Left hindlimb (tissue), 1 donor: ENCODE measurements at places on chromosomes 5 and 9.
A peak's percentile ranks its signal among the peaks of the same experiment; 100 is the strongest.

DNA sequence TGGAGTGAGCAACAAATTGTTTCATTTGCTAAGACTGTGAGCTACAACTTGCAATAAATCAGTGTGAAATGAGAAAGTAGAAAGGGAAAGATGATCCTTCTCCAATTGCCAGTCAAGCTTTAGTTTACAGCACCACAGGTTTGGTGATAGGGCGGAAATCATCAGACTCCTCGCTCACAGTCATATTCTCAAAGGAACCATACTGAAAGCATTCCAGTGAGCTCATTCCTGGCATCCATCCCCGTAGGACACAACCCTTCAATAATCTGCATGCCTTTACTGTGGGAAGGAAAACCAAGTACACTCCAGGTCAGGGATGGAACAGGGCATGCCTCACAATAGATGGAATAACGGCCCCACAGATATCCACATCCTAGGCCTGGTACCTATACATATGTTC, 80.7 kb downstream of the FSTL4 start:
- peak; percentile 51 for DNase-seq

- DNase-seq = no peak
Measured at GRCh38 chr9:87635656-87636501, 90.0 kb upstream of the CTSL start.

DNA sequence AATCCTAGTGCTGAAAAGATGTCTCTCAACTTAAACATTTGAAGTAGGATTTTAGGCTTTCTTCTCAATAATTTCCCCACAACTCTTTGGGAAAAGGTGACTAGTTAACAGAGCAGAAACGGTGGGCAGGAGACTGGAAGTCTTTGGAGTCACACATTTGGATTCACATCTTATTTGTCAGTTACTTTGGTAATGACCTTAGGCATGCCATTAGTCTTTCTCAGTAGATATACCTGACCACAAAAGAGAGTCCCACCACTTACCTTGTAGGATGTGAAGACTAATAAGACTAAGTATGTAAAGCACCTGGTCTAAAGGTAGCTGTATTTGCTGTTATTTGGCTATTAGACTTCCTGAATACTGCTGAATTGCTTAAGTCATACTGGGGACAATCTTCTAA, 35.4 kb downstream of the DAP start:
- no peak for DNase-seq

DNA sequence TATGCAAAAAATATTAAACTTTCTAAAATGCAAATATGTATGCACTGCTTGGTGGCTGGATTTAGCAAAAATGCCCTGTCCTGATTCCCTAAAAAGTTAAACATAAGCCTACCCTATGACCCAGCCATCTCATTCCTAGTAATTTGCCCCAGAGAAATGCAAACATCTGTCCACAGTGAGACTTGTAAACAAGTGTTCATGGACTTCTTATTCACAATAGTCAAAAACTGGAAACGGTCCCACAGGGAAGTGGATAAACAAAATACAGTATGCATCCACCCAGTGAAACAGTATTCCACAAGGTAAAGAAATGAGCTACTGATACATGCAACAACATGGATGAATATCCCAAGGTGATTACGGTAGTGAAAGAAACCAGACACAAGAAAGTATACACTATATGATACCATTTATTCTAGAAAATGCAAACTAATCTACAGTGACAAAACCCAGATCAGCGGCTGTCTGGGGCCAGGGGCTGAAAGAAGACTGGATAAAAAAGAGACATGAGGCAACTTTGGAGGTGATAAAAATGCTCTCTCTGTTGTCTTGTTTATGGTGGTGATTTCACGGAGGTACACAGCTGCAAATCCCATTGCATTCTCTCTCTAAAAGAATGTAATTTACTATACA, 277.3 kb downstream of the GLIS3 start:
- DNase-seq = no peak

DNA sequence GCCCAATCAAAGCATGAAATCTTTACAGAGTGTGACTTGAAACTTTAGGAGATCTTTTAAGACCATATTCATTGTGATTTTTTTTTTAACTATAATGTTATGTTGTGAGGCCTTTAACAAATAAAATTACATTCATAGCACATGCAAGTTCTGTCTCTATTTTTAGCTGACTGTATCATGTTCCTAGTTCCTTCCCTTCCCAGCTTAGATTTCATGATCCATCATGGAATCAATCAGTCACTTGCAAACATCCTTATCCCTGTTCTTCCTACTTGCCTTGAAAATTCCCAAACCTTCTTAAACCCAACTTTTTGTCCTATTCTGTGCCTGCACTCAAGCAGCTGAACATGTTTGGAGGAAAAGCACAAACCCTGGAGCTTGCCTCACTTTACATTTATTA, 141.8 kb downstream of the DMXL1 start:
- no peak for DNase-seq

GRCh38 chr9:111613436-111614040, 14.1 kb upstream of the PTGR1 start:
- DNase-seq = no peak

- DNase-seq = no peak
Measured at GRCh38 chr5:174552428-174552827, 172.0 kb upstream of the MSX2 start.

DNA sequence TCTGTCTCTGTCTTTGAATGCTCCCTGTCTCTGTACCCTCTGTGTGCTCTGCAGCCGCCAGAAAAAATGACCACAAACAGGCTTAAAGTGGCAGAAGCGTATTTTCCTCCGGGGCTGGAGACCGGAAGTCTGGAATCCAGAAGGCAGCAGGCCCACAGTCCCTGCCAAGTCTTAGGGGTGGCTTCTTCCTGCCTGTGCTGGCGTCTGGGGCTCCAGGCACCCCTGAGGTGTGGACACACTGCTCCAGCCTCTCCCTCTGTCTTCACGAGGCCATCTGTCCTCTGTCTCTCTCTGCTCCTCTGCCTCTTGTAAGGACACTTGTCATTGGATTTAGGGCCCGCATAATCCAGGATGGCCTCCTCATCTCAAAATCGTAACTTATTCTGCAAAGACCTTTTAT, 298.4 kb upstream of the IRX4 start:
- DNase-seq = peak; percentile 44

DNA sequence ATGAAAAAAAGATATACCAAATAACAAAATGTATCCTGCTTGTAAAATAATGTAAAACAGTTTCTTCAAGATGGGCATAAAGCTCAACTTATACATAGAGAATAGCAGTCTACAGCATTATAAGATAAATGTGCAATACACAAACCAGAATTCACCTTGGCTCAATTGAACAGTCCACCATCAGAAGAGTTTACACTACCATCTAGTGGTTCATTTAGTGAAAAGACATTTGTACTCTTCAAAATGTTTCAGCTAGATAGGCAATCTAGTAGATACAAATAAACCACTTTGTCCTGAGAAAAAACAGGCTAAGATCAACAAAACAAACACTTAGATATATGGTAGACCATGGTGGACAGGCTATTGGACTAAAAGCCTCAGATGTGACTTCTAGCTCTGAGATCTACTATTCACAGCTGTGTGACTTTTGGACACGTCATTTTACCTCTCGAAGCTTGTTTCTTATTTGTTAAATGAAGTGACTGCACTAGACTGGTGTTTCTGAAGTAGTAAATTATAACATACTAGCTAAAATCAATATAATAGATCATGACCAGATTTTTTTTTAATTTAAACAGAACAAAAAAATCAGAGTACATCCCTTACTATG, 22.1 kb upstream of the TPD52L3 start:
- no peak for DNase-seq

- DNase-seq = no peak
Measured at GRCh38 chr9:88272986-88273385, 115.3 kb upstream of the SPIN1 start.

GRCh38 chr9:5288591-5288990, 15.9 kb downstream of the RLN2 start:
- no peak for DNase-seq

GRCh38 chr5:117701062-117701461, 1126.4 kb upstream of the SEMA6A start:
- no peak for DNase-seq

GRCh38 chr5:165569551-165569950, 2064.1 kb downstream of the MAT2B start:
- no peak for DNase-seq

DNA sequence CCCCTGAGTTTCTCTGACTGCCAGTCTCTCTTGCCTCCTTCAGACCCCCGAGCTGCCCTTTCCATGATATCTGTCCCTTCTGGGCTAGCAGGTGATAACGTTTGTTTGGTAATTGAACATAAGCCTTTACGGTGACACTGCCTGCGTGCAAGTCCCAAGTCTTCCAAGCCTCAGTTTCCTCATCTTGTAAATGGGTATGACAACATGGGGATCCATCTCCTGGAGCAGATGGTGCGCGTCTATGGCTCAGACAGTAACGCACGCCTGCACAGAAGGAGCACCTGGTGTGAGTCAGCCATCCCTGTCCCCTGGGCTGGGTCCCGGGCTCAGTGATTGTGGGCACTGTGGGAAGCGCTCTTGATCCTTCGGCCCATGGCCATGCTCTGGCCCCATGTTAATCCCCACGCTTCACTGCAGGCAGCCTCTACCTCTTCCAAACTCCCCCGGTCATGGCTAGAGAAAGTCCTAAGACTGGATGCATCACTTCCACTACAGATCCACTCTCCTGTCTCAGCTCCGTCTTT, 85.8 kb downstream of the DAP start:
- DNase-seq = peak; percentile 13

- DNase-seq = no peak
Measured at GRCh38 chr9:135294836-135295235, 184.7 kb upstream of the PPP1R26 start.

DNA sequence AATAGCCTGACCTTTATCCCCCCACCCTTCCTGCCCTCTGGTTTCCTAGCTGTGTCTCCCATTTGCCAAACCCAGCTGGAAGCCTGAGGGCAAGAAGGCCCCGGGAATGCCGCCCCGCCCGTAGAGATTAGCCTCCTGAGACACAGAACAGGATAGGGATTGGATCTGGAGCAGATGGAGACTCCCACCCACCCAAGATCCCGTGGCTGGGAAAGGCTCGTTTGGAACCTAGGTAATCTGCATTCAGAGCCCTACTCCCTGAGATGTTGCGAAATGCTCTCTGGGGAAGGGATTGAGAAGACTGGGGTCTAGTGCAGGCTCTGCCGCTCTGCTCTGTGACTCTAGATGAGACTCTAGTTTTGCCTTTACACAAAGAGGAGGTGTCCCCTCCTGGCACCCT, 10.9 kb downstream of the AQP3 start:
- no peak for DNase-seq

GRCh38 chr5:16866795-16867576, 69.1 kb downstream of the MYO10 start:
- DNase-seq = peak; percentile 54

GRCh38 chr5:139757727-139758509, 37.7 kb upstream of the PSD2 start:
- DNase-seq = peak; percentile 13

GRCh38 chr9:6671416-6671815, 25.9 kb upstream of the GLDC start:
- no peak for DNase-seq

- DNase-seq = no peak
Measured at GRCh38 chr5:130964231-130965202, 200.5 kb downstream of the HINT1 start.

GRCh38 chr5:97998941-97999340, 774.5 kb upstream of the RGMB start:
- DNase-seq = no peak

DNA sequence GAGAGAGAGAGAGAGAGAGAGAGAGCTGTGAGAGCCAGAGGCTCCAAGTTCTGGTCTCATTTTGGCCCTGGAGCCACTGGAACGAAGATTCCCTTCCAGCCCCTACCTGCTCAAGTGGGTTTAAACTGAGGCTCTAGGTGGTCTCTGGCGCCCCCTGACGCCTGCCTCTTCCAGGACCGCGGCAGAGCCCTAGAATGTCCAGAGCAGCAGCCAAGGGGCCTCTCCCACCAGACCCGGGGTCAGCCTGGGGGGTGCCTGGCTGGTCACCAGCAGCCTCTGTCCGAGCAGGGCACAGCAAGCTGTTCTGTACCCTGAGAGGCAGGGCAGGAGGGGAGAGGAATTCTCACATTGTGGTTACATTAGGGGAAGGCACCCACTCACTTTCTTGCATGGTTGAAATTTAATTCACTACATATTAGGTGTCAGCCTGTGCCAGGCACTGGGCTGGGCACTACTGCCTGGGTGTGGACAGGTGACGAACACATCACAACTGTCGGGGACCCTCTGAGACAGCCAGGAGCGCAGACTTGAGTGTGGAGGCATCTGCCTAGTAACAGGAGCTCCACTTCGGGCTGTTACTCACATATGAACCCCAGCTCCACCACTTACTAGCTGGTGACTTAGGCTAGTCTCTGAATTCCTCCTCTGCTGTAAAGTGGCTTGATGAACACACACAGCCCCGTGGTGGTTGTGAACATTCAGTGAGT, 44.5 kb downstream of the AMBP start:
- no peak for DNase-seq

- DNase-seq = no peak
Measured at GRCh38 chr5:170444181-170444580, 55.0 kb upstream of the KCNMB1 start.

DNA sequence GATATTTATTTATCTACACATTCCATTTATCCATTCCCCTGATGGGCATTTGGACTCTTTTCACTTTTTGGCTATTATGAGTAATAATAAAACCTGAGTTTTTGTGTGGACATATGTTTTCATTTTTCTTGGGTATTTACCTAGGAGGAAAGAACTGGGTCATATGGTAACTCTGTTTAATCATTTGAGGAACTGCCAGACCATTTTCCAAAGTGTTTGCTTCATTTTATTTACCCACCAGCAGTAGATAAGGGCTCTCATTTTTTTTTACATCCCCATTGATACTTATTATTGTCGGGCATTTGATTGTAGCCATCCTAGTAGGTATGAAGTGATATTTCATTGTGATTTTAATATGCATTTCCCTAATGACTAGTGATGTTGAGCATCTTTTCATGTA, 7.7 kb upstream of the PTPDC1 start:
- no peak for DNase-seq

DNA sequence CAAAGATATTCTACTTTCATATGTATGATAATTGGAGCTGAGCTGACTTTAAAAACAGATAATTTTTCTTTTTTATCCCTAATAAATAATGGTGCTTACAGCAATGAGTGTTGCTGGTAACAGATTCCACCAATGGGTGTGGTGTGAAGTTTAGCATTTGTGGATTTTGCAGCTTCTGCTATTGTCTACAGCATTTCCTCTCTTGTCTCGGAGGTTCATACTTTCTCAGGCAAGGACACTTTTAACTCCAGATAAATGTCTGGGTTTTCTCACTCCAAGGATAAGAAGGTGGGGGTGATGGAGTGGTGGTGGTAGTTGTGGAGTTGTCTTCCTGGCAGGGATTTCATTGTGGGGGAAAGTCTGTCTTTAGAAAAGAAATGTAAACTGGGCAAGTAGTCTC, 120.0 kb upstream of the CDKN2B start:
- DNase-seq = no peak

GRCh38 chr9:103427696-103428095, 432.6 kb downstream of the CYLC2 start:
- no peak for DNase-seq

DNA sequence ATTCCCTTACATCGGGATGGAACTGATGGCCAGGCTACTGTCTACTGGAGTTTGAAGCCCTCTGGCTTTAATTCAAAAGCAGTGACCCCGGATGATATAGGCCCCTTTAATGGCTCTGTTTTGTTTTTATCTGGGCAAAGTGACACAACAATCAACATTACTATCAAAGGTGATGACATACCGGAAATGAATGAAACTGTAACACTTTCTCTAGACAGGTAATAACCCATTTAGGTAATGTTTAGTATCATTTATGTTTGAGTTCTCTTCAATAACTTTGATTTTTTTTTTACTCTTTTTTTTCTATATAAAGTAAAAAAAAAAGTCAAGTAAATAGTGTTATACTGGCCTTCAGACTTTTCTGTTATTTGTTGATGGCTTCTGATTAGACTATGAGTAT, 79.1 kb downstream of the ADGRV1 start:
- DNase-seq = no peak
